ENCODE measurements at places on chromosomes 1 and 21.

DNA sequence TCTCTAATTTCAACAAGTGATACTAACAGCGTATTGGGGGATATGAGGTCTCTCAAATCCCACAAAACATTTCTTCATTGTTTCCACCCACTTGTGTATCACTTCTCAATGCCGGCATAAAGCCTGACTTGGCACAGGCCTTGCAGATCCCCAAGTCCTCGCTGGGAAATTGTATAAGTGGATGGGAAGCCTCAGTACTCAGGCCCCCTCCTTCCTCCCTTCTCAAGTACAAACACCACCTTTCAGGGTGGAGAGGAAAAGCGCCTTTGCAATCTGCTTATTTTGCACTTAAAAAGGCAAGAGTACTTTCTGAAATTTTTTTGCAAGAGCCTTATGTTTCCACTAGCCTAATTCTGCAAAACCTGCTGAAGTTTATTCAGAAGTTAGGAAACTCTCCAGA is 25.8 kb upstream of the KLHDC8A start:
- no peak for DNase-seq

DNA sequence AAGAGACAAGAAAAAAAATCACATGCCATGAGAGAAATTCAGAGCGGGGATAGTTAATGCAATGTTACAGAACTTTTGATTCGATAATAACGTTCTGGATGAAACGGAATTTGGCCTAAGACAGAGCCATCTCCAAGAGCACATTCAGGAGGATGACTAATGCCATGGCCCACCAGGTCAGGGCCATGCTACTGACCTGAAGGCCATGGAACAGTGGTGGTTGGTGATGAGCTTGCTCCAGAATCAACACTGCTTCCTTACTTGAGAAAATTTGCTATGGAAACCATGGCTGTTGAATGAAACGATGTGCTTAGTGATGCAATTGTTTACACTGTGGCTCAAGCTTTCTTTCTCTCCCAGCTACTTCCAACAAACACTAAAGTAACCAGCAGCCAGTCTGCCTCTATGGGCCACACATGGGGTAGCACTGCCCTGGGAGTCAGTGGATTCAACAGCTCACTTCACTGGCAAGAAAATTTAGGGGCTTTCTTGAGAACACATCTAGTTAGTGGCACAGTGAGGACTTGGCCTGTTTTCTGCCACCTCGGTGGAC is 299.1 kb downstream of the PCP4 start:
- DNase-seq: no peak

- DNase-seq: no peak
Observed at GRCh38 chr21:29939924-29940275, at the start of gene GRIK1. Gene GRIK1, minus strand, starts transcription at chr21:29939996.

DNA sequence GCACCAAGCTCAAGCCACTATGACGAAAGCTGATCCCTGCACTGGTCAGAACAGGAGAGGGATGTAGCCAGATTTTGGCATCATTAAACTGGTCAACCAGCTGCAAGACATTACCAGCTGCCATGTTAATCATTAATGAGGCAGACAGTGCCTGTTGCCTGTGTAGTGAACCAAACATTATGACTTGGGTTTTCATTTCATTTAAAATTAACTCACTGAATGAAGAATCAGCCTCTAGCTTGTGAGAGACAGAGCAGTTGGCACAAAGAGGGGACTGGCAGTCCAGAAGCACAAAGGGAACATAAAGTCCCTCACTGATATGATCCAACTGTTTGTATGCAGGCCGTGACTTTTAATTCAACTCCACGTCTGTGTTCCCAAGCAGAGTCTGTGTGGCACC is 318.9 kb downstream of the SEC16B start:
- peak; percentile 13 for DNase-seq

DNA sequence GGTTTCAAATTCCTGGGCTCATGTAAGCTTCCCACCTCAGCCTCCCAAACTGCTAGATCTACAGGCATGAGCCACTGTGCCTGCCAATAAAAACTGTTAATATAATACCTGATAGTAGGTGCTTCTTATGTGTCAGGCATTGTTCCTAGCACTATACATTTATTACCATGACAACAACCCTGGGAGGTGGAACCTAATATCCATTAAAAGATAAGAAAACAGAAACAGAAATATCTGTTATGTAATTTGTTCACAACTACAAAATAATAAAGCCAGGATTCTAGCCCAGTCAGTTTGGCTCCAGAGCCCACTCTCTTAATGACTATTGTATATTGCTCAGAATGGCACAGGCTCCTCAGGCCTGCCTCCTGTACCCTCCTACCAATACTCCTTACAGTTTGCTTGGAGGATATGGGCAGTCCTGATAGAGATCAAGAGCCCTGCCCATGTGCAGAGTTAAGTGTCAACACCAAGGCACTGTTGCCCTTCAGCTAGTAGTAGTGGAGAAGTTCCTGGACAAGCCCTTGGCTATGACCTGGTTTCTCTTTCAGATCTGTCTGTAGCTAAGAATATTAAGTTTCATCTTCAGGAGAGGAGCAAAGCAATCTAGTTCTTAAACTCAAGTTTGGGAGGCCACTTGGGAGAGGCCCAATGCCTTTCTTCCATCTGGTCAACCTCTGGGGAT is 22.4 kb downstream of the RPL5 start:
- no peak for DNase-seq

DNA sequence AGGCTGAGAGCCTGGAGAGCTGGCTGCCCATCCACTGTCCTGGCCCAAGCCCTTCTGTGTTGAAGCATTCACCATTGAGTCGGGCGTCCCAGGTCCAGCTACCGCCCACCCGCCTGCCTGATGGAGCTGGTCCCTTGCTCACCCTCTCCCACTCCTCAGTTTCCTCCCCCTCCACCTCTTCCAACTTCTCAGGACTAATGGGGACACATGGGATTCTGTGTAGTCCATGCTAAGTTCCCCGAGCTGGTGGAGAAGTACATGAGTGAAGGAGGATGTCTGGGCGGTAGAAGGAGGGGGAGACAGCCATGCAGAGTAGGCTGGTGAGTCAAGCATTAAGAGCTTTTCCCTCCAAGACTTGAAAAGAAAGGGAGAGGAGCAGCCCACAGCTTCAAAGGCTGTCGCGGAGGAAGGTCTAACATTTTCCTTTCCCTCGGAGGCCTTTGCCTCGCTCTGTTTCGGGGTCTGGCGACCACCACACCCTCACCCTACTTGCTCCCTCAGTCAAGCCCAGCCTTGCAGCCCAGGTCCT is 561 bp downstream of the SLC26A9 start:
- DNase-seq: no peak

GRCh38 chr1:50949286-50949982 is 10.6 kb downstream of the FAF1 start:
- DNase-seq: no peak

- no peak for DNase-seq
Observed at GRCh38 chr1:243686159-243686558, 163.9 kb downstream of the AKT3 start.

- no peak for DNase-seq
Observed at GRCh38 chr1:151486557-151486956, 24.6 kb upstream of the CGN start.

DNA sequence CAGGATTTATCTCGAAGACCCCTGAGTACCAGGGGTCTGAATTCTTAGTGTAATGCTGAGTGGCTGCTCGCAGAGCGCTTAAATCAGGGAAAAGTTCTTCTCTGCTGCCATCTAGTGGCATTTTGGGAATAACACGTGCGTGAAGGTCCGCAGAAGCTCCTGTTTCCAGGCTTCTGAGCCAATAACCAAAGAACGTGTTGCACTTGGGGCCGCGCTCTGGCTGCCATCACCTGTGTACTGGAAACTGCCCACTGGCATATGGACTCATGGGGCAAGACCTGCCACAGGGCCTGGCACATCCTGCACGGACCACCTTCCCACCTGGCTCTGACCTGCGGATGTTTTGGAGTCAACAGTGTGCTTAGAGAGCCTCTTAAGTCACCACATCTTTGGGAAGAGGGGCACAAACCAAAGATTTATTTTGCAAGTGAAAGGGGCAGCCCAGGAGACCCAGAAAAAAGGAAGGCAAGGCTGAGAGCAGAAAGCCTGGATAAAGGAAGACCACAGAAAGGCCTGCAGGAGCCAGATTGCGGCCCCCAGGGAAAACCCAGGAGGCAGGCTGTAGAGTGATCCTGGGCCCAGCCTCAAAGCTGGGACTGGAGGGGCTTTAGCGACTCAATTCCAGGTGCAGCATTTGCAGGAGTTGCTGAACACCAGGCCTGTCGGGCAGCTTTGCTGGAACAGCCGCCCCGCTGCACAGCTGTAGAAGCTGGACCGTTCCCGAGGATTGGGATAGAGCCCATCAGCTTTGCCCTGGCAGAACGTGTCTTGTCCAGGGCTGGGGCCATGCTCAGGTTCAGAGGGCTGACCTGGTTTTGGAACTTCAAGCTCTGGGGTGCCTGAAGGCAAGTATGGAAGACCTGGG is 13.0 kb downstream of the CHIT1 start:
- peak; percentile 33 for DNase-seq

- no peak for DNase-seq
Observed at GRCh38 chr1:2405588-2406295, 6.6 kb downstream of the PEX10 start.

DNA sequence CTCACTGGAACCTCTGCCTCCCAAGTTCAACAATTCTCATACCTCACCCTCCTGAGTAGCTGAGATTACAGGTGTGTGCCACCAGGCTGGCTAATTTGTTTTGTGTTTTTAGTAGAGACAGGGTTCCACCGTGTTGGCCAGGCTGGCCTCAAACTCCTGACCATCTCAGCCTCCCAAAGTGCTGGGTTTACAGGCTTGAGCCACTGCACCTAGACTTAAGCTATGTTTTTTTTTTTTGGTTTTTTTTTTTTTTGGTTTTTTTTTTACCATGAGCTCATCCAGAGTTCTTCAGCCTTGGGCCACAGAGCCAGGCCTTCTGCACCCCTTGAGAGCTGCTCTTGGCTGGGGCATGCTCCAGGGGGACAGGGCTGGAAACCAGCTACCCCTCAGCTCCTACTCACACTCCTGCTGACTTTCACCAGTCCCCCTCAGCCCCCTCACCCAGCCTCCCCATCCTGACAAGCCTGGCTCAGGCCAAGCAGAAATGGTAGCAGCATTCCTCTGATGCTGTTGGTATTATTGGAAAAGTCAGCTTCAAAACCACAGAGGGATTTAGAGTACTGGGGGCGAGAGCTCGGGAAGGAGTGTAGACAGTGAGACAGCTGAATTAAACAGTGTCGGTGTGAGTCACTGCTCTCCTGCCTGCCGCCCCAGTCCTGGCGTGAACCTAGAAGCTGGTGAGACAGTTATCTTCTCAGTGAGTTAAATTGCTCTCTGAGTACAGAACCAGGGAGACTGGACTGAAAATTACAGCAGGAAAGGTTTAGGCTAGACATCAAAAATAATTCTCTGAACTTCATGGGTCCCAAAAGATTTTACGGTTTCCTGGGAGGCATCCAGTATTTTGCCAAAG is 63.7 kb downstream of the NAV1 start:
- DNase-seq: no peak

GRCh38 chr21:33674226-33674625 is 31.9 kb downstream of the ITSN1 start:
- DNase-seq: no peak

DNA sequence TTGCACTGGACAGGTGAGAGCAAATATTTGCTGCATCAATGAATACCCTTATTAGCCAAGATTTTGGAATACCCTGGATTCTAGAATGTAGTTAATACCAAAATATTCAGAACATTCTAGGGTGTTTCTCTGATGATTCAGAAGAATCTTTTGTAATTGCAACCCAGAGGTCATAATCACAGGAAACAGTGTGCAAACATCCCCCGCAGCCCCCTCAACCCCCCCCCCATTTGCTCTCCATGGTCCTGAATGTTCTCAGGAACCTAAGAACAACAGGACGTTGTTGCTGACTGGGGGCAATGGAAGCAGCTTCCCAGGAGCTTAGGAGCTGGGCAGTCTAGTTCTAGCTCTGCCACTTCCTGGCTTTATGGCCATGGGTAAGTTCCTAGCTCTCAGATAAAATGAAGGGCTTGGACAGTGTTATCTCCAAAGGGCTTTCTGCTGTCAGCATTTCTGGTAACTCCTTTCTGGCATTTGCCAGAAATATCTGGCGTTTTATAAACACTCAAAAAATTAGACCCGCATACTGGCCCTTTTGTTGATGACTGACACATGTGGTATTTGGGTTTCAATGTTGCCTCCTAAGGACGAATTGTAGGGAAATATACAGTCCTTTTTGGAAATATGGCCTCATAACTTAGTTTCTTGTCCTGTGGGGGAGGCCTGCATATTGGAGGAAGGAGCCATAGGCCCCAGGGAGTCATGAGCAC is 178.6 kb downstream of the RRAGC start:
- DNase-seq: no peak

DNA sequence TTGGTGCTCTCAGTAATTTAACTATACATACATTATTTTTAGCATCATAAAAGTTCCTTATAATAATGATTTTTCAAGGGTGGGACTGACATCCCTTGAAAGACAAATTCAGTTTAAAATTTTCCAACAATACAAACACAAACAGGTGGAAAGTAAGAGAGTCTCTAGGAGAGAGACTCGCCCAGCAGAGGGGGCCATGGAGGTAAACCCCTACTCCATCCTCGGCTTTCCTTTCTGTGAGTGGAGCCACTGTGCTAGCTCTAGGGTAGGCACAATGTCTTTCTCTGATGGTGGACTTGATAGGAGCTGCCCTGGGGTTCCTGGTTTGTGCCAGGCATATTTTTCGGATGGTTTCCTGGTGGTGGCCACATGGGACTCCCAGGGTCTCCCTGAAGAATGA is 8.3 kb downstream of the CSMD2 start:
- DNase-seq: no peak

DNA sequence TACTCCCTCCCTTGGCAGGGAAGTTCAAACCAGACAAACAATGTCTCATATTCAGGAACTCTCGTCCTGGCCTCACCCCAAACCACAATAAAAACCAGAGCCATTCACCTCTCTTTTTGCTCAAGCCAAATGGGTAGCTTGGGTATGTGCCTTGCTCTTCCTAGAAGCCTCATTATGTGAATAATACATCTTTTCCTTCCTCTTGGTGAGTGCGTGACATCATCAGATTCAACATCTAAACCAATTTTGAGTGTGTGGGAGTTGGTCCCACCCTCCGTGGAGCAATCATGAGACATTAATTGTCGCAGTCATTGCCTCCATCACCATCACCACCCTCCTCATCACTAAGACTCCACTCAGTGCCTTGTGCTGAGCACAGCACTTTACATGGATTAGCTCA is 482.9 kb downstream of the PTPRU start:
- no peak for DNase-seq

DNA sequence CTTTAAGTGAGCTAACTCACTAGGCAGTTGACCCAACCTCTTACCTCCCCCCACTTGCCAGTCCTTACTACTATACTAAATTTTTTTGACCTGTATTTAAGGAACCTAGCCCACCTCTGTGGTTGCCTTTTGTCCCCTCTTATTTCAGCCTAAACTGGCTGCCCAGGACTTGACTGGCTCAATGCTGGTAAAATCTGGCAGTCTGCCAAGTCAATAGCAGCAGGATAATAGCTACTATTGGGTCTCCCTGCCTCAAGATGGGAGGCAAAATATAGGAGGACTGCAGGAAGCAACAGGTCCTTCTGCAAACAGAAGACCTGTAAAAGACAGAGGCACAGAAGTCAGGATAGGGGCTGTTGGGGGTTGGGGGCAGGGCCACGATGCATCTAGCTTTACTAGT is 144.2 kb upstream of the POGK start:
- DNase-seq: no peak
